ENCODE measurements at places on chromosomes 12 and 14. TPM values are rescaled to one million over a fixed set of nuclear protein-coding genes. Genes with fewer than 3 reads are reported as not detected.

GPR135 gene
- 2.2 TPM for total RNA-seq

KRR1 gene
- 69.3 TPM for total RNA-seq

GLI1 gene
- 0.45 TPM for total RNA-seq

OAS1 gene
- total RNA-seq: 5.1 TPM

PIP4K2C gene
- total RNA-seq: 20.1 TPM

RTRAF gene
- total RNA-seq: 124 TPM

GLT1D1 gene
- 0.38 TPM for total RNA-seq

ZNF410 gene
- total RNA-seq: 49.0 TPM

CMKLR1 gene
- 2.0 TPM for total RNA-seq

ITGA7 gene
- total RNA-seq: 1.8 TPM

RIMKLB gene
- total RNA-seq: 31.3 TPM

IFI27 gene
- not detected for total RNA-seq

GPRC5D gene
- 0.29 TPM for total RNA-seq

TAS2R14 gene
- 2.4 TPM for total RNA-seq

TBX3 gene
- not detected for total RNA-seq

PRH2 gene
- not detected for total RNA-seq

CPM gene
- 1.8 TPM for total RNA-seq

TMEM132C gene
- total RNA-seq: not detected

CTSG gene
- not detected for total RNA-seq

LHX5 gene
- not detected for total RNA-seq

LRTM2 gene
- 0.12 TPM for total RNA-seq

KRT72 gene
- total RNA-seq: 44.4 TPM

ANKRD33 gene
- total RNA-seq: not detected

DDX55 gene
- 52.2 TPM for total RNA-seq

RNASE1 gene
- total RNA-seq: not detected

NGB gene
- not detected for total RNA-seq

TRIM9 gene
- 1.7 TPM for total RNA-seq

LDHB gene
- 630 TPM for total RNA-seq

SLC5A8 gene
- not detected for total RNA-seq

FOXG1 gene
- total RNA-seq: not detected

MSI1 gene
- total RNA-seq: not detected

BCL11B gene
- 223 TPM for total RNA-seq

KRT73 gene
- 65.6 TPM for total RNA-seq

SPTB gene
- total RNA-seq: 0.05 TPM

MORN3 gene
- 9.6 TPM for total RNA-seq

LALBA gene
- not detected for total RNA-seq

CYP27B1 gene
- total RNA-seq: 2.5 TPM

SAMD4A gene
- total RNA-seq: 5.7 TPM

PTGR2 gene
- 6.5 TPM for total RNA-seq

CMA1 gene
- total RNA-seq: not detected

CLEC1B gene
- not detected for total RNA-seq

CPNE6 gene
- not detected for total RNA-seq

PIANP gene
- total RNA-seq: 1.7 TPM

ZNF384 gene
- total RNA-seq: 92.7 TPM

MYH7 gene
- total RNA-seq: not detected

HOXC12 gene
- total RNA-seq: not detected

RNU4-1 gene
- 2,380 TPM for total RNA-seq

DACT1 gene
- total RNA-seq: 29.5 TPM

PLEKHD1 gene
- 0.13 TPM for total RNA-seq

LBHD2 gene
- not detected for total RNA-seq

NEUROD4 gene
- total RNA-seq: not detected

GALNT8 gene
- 0.89 TPM for total RNA-seq

IFNG gene
- total RNA-seq: 1.1 TPM
